GM19239 (cell line): ENCODE measurements at places on chromosomes 7 and 10.
A peak's percentile ranks its signal among the peaks of the same experiment; 100 is the strongest.

GRCh38 chr7:26556061-26556881 lies 264.6 kb downstream of the SNX10 start:
- DNase-seq: no peak

GRCh38 chr10:117804470-117805011 lies 242.2 kb downstream of the RAB11FIP2 start:
- no peak for DNase-seq

DNA sequence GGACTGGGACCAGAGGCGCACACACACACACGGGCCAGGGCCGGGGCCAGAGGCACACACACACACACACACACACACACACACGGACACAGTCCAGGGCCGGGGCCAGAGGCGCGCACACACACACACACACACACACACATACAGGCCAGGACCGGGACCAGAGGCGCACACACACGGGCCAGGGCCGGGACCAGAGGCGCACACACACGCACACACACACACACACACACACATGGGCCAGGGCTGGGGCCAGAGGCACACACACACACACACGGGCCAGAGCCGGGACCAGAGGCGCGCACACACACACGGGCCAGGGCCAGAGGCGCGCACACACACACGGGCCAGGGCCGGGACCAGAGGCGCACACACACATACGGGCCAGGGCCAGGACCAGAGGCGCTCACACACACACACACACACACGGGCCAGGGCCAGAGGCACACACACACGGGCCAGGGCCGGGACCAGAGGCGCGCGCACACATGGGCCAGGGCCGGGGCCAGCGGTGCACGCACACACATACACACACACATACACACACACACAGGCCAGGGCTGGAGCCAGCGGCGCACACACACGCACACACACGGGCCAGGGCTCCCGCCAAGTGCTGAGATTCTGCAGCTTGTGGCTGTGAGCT lies 268.8 kb downstream of the ELFN1 start:
- DNase-seq: no peak

- no peak for DNase-seq
Measured at GRCh38 chr10:124672181-124672638, 72.0 kb downstream of the FAM53B start.

DNA sequence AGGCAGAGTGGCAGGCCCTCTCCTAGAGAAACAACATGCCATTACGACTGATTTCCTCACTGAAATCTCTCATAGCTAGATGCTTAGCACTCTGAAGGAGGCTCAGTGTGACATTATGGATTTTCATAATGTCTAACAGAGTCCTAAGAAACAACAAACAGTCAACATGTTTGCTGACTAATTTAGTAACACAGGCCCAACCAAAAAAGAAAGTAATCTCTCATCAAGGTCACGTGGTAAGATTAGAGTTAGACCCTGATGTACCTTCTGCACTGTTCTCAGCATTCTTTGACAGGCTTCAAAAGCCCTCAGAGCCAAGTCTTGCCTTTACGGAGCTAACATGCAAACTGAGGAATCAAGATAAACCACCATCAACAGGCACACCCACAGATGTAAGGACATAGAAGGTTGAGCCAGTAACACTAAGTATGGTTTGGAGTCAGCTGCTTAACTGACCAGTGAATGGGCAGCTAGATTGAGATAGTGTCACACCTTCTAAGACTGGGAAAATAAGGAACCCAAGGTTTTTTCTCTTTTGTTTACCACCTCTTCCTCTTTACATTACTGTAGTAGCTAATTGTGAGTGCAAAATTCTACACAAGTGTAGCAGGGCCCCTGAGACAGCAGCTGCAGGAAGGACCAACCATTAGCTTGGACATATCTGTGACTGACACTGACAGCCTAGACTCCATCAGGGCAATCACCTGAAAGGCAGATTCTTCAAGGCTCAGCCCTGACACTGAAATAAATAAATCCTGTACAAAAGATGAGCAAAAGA lies 15.3 kb upstream of the KCNIP2 start:
- peak; percentile 41 for DNase-seq

GRCh38 chr10:33201971-33202370 lies 132.5 kb downstream of the NRP1 start:
- DNase-seq: no peak

DNA sequence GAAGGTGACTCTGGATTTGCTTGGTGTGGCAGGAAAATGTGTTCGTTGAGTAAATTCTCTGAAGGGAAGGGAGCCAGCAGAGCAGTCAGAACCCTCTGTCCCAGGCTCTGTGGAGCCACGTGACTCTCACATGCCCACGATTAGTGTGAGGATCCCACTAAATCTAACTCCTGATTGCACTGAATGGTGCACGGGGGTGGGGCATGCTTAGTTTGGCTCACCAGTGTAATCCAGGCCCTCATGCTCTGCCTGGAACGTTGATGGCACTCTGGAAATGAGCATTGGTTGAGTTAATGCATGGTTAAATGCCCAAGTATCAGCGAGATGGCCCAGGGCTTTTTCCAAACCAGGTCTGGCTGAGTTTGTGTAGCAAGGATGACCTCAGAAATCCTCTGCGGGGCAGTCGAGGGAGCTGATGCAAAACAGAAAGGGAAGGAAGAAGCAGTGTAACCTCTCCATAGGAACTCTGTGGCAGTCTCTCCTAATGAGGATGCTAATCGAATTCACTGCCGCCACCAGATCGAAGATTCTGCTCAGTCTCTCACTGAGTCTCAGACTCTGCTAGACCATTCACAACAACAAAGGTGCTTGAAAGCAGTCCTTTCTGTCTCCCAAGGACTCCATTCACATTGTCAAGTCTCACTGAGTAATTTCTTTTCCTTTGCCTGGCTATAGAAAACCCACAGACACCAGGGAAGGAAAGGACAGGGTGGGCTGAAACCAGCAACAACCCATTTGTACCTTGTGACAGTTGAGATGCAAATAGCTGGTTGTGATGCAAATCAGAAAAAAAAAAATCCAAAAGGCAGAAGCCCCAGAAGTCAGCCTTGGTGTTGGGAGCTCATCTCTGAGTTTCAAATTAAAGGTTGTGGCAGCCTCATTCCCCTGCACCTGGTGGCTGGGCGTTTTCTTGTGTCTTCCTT lies 98.1 kb downstream of the C10orf105 start:
- no peak for DNase-seq

GRCh38 chr7:84021292-84021908 lies 173.2 kb downstream of the SEMA3A start:
- no peak for DNase-seq

DNA sequence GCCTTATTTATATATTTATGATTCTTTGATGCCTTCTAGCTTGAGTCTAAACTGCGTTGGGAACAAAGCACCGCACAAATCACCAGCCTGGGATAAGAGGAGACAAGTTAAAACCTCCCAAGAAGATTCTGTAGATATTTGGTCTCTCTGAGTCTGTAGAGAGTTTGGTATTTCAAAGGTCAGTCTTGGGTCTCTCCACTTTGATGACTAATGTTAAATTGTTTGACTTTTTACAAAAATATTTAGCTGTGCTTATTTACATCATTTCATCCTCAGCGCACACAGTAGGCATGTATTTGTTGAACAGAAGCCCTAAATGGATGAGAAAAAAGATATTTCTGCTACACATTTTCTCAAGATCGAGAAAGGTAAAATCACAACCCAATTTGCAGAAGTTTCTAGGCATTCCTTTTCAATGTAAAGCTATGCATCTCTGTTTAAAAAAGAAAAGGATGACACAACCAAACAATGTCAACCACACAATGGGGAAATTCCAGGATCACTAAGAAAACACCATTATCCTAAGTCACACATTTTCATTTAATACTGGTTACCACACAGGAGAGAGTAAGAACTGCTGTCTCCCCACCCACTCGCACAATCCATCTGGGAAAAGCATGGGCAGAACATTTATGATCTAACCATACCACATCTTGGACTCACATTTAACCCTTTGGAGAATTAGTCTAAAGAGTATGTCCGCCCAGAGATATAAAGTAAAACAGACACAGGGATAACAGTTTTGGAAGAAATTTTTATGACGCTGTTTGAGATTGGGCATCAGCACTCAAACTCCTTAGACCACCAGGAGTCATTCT lies 4.4 kb downstream of the CDK6 start:
- DNase-seq: no peak

DNA sequence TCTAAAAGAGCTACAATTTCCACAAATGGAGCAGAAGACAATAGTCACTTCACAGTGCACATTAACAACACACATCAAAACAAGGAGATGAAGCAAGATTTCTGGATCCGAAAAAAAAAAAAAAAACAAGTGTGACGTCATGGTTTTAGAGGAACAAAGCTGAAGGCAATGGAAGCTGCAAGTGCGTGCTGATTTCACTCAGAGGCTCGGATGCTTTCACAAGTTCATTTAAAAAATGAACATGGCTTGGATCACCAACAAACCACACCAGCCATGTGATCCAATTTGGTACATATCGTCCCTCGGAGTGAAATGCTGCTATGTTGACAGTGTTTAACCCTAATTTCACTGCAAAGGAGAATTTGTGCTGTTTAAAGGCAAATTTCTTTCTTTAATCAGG lies 337.0 kb upstream of the PRKCQ start:
- no peak for DNase-seq

DNA sequence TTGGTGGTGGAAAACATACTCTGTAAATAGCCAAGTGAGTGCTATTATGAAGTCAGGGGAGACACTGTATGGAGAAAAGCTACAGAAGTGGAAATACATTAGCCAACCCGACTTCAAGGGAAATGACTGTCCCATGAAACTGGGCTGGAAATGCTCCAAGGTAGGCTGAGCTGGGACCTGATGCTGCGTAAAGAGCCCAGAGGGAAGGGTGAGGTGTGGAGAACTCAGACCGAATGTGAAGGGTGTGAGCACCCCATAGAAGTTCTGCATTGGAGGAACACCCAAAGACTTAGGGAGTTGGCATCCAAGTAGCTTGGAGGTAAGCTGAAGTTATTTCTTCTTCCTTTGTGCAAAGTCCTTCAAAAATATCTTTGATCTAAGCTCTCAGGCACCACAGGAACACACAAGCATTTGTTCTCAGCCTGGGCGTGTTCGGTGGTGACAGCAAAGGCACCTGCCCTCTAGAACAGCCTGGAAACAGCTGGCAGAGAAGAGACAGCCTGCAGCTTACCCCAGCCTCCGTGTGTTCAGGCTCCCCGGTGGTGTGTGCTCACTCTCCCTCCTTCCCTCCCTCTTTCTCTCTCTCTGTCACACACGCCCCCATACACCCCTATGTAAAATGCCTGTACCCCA lies 19.1 kb upstream of the GJD4 start:
- DNase-seq: no peak

DNA sequence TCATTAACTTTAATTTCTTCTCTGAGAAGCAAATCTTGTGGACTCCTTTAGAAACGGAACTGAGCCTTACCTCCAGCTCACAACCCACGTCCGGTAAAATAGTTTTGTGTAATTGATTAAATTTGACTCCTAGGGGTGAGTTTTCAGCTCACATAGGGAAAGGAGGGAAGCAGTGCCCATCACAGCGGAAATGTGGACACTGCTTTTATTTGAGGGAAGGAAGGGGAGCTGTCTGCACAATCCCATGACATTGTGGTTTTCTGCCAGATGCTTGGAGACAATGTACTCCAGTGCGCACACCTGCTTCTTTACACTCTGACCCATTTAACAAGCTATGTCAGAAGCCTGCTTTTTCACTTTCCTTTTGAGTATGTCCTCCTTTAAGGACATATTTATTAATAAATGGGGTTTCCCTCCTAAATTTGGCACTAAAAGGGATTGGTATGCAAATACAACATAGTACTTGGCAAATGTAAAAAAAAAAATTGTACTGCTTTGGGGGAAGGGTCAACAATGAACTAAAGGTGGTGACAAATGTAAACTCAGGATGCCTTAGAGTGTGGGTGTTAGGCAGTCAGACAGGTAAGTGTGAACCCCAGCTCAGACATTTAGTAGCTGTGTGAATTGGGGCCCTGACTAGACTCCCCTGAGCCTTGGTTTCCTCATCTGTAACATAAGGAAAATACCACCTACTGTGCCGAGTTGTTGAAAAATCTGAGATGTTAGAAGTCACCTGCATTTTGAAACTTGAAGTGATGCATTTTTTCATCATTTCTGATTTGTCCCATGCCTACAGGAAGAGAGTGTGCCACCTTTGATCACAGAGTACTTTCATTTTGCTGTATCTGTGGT lies 90.2 kb upstream of the KLF6 start:
- DNase-seq: peak; percentile 36

DNA sequence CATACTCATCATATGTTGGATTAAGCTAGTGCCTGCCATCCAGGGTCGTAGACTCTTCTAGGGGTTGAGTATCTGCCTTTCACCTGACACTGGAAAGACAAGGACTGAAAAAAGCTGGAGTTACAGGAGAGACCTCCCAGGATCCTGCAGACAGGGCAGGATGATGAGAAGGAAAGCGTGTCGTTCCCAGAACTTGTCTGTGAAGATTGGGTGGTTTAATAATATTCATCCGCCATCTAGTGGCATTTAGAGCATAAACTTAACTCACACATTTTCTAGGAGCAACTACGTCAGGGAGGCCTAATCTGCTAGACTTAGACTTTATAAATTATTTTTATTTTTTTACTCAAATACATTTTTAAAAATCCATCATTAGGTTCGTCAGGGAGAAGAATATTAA lies 59.6 kb downstream of the ADRB1 start:
- no peak for DNase-seq

DNA sequence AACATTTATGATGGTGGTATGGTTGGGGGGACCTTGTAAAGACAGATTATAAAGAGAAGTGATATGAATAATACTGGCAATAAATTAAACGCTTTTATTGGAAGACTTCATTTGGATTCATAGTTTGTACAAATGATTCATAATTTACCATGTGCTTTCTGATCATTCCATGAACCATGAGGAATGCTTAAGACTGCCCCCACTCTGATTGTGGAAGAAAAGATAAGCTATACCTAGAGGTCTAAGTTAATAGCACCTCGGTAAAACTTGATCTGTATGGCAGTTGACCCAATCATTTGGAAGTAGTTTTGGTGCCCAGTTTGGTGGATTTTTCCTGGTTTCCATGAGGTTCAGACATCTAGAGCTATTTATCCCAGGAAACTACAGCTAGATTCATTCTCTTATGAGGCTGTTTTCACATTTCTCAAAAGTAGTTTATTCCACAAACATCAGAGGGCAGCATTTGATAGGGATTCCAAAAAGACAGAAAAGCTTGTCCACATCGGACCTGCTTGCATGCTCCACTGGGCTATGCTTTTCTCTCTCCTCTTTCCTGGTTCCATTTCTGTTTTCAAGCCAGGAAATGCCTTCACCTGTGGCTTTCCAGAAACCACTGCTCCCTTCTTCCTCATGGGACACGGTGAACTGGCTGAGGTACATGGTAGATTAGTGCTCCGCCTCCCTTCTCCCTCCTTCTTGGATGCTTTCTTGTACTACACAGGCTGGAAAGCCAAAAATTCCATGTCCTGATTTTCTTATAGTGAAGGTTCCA lies 29.2 kb downstream of the TFAM start:
- DNase-seq: no peak

- DNase-seq: no peak
Measured at GRCh38 chr7:143901332-143901667, 676 bp downstream of the TCAF1 start.

DNA sequence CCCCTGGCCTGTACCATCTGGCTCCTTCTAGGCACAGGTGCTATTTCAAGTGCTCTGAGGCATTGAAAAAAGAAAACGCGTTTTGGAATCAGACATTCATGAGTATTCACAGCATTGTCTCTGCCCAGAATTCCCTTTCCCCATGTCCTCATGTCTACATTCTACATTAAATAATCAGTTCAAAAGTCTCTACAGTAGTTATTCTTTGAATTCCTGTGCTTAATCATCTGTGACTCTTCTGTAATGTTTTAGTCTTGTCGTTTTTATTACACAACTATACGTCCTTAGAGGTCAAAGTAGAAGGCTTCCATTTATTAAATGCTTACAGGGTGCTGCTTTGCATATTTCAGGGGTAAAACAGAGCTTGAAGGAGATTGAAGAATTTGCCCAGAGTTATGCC lies 95.7 kb downstream of the BICC1 start:
- no peak for DNase-seq

GRCh38 chr7:142891490-142892082 lies 6.0 kb upstream of the TRPV6 start:
- DNase-seq: no peak
